LNCaP clone FGC (cell line): ENCODE measurements at places on chromosomes 2 and 18.

GRCh38 chr2:65031341-65032018 is 24.7 kb upstream of the CEP68 start:
- no peak for DNase-seq

DNA sequence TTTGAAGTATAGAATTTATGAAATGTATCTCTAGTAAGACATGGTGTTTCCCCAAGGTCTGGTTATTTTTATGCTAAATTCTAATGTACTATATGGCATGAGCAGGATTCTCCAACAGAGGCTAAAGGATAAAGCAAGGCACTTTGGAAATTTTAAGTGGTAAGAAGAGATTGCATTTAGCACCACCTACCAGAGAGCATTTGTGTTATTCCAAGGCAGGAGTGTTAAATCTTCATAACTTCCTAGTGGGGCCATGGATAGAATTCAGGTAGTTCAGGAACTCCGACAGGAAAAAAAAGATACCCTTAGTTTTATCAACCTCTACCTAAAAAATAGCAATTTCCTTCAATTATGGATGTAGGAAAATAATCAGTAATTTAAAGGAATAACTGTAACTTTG is 497.4 kb upstream of the CRIM1 start:
- DNase-seq, result no peak

DNA sequence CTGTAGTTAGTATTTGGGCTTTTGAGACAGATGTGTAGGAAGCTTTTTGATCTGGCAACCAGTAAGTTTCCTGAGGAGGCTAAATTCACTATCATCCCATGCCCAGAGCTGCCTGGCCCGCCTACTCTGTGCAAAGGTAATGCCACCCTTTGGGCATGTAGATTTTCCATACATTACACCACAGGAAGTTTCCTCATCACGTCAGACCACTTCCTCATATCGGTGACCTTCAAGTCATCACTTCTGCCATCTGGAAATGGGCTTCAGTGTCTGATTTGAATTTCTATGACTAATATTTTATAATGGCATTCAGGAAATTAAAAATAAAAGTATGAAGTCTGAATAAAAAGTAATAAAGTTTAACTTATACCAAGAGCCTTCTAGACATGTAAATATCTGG is 825.4 kb downstream of the DCDC2C start:
- no peak for DNase-seq

DNA sequence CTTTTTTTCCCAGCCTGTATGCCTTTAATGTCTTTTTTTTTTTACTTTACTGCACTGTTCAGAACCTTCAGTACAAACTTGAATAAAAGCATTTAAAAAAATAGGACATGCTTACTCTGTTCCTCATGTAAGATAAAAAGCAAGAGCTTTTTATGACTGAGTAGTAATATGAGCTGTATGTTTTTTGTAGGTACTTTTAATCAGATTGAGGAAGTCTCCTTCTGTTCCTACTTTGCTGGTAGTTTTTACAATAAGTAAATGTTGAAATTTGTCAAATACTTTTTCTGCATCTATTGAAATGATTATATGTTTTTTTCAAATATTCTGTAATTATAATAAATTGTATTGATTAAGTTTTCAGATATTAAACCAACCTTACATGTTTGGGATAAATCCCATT is 189.8 kb downstream of the FAM210A start:
- DNase-seq, result no peak

DNA sequence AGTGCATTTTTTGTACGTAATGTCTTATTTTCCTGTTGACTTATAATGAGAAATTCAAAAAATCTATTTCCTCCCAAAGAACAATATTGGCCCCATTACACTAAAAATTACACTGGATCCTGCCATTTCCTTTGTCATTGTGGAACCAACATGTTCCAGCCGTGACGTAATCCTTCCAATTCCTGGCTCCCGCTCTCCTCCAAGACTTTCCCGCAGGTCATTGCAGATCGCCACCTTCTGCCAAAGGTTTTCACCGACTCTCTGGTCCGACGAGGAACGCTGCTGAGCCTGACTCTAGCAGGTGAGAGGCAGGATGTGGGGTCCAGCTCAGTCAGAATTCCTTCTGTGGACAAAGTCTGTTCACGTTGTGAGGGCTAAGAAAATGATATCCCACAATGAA is 38.0 kb downstream of the PTGR3 start:
- no peak for DNase-seq

GRCh38 chr2:11805024-11805423 is 58.6 kb downstream of the LPIN1 start:
- DNase-seq, result no peak

GRCh38 chr2:205895981-205896655 is 189.9 kb downstream of the INO80D start:
- no peak for DNase-seq

DNA sequence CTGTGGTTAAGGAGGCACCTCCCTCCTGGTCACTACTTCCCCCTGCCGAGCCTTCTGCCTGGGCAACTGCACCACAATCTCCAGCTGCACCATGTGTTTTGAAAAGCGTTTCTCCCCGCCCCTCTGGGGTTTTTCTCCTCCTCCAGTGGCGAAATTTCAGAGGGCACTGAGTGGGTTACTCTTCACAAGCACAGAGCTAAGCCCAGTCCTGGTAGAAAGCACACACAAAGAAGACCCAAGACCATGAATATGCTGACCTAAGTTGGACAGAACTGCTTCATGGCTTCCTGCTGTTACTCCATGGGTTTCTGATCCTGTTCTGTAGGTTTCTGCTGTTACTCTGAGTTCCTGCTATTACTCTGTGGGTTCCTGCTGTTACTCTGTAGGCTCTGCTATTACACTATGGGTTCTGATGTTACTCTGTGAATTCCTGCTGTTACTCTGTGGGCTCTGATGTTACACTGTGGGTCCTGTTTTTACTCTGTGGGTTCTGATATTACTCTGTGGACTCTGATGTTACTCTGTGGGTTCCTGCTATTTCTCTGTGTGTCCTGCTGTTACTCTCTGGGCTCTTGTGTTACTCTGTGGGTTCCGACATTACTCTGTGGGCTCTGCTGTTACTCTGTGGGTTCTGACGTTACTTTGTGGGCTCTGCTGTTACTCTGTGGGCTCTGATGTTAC is 216.6 kb downstream of the RTP5 start:
- no peak for DNase-seq

GRCh38 chr2:124778076-124778475 is 753.0 kb downstream of the CNTNAP5 start:
- no peak for DNase-seq

- DNase-seq, result no peak
Measured at GRCh38 chr2:53103679-53104078, 663.9 kb upstream of the CHAC2 start.

- DNase-seq, result no peak
Measured at GRCh38 chr2:192499476-192499875, 304.7 kb upstream of the TMEFF2 start.

DNA sequence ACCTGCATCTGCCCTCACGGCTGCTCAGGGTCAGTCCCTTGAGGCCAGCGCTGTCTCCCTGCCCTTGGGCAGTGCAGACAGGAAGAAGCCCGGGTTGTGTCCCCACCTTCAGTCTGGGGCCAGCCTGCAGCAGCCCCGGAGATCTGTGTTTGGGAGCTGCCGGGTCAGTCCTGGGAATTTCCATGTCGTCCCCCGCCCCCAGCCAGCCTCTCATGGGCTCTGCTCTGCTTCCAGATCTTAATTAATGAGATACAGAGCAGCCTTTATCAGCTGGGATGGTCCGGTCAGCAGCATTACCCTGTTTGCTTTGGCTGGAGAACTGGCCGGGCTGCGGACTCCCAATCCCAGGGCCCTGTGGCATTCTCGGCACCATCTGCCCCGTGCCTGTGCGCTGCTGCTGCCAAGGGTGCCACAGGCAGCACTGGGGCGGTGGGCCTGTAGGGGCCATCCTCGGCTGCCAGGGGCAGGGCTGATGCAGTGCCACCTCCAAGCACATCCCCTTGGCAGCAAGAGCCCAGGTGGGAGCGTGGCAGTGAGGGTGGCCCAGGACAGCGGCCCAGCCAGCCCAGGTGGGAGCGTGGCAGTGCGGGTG is 2.4 kb downstream of the BOK start:
- DNase-seq, result peak; percentile 56

- no peak for DNase-seq
Measured at GRCh38 chr2:223970343-223971128, 13.3 kb downstream of the MRPL44 start.

- no peak for DNase-seq
Measured at GRCh38 chr2:42045352-42045751, 2.5 kb upstream of the PKDCC start.

GRCh38 chr2:59277671-59278070 is 1036.5 kb upstream of the FANCL start:
- no peak for DNase-seq

DNA sequence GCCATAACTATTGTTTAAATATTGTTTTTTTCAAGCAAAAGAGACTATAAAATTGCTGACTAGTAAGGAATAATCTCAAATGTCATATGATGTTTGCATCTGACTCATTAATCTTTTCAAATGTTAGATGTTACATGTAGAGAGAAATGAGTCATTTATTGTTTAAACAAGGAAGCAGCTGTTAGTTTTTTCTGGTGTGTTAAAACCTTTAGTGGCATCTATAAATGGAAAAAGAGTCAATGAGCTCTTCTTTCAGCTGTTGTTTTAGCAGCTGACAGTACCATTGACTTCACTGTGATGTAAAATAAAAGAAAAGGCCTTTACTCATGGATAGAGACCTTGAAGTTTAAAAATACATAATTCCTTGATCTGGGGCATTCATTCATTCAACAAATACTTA is 1.8 kb upstream of the KLHL41 start:
- DNase-seq, result peak; percentile 69

DNA sequence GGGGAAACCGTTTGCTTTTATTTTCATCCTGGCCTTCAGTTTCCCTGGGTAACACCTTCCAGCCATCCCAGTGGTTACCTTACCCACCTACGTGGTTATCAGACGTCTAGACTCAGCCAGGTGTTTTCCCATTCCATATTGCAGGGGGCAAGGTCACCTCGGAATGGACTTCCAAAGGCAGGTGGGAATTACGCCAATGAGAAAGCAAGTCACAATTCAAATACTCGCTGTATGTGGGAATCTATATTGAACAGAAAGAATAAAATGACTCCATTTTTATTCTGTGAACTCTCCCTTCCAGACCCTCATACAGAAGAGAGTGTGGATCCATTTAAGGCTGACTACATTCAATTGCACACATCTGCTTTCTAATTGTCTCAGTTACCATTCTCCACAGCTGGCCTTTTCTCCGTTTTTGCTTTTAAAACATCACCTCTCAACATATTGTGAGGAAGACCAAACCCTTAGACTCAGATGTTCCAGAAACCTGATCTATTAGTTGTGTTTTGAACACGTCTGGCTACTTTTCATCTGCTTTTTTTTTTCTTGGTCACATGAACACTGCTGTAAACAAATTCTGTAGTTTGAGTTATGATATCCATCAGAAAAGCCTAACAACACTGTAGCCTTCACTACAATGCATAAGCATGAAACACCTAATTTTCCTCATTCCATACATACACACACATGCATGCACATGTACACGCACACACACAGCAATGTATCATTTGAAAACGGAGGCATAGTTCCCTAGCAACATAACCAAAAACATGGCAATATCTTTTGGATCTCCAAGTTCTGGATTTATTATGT is 59.8 kb downstream of the BCL2 start:
- DNase-seq, result no peak

GRCh38 chr2:30267161-30267975 is 36.0 kb downstream of the LBH start:
- no peak for DNase-seq

GRCh38 chr2:38940746-38941145 is 51.1 kb downstream of the ARHGEF33 start:
- DNase-seq, result no peak

DNA sequence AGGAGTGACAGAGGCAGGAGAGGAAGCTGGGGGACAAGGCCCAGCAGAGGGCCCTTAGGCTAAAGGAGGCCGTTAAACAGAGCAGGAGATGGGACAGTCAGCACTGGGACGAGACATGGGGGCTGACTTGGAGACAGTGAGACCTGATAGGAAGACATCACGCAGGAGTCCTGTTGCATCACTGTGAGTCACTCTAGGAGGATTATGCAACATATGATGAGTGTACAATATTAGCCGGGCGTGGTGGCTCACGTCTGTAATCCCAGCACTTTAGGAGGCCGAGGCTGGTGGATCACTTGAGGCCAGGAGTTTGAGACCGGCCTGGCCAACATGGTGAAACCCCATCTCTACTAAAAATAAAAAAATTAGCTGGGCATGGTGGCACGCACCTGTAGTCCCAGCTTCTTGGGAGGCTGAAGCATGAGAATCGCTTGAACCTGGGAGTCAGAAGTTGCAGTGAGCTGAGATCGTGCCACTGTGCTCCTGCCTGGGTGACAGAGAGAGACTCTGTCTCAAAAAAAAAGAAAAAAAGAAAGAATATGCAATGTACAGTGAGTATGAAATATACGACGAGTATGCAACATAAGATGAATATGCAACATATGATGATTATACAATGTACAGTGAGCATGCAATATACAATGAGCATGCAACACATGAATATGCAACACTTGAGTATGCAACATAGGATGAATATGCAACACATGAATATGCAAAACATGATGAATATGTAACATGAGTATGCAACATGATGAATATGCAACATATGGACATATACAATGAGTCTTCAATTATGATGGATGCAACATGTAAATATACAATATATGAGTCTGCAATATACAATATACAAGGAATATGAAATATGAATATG is 83.3 kb upstream of the ID2 start:
- DNase-seq, result no peak

DNA sequence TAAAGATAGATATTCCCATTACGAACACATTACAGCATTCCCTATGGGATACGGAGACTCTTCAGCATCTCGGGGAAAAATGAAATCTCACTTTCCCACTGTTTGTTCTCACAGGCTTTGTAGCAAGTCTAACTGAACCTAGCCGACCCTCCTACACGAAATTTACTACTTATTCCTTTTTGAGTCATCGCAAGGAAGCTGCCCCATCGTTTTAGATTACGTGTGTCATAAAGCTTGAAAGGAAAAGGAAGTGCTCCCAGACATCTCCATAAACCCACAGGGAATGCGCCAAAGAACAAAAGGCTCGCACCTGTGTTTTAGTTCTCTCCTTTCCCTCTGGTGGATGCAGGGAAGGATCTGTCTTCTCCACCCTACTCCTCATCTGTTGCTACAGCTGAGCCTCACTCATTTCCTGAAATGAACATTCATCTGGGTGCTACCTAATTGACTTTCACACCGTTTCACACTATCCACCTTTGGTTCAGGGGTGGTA is 76.2 kb upstream of the STK39 start:
- DNase-seq, result no peak

- DNase-seq, result no peak
Measured at GRCh38 chr18:24227977-24228666, 89.3 kb downstream of the CABYR start.

DNA sequence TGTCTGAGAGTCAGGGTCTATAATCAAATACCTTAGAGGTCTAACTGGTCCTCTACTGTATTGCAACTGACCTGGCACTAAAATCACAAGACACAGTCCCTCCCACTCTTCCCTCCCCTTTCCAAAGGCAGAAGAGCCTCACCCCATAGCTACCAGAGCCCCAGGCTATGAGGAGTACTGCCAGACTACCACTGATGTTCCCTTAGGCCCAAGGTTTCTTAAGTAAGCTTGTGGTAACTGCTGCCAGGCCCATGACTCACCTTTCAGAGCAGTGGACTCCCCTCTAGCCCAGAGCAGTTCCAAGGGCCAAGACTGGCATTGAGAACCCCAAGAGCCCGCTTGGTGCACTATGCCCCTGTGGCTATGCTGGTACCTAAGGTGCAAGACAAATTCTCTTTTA is 1193.4 kb downstream of the DSC3 start:
- no peak for DNase-seq

- DNase-seq, result peak; percentile 30
Measured at GRCh38 chr18:45680066-45680690, 43.8 kb upstream of the SLC14A1 start.

GRCh38 chr18:57447154-57447621 is 12.0 kb downstream of the ONECUT2 start:
- no peak for DNase-seq
